ENCODE measurements at places on chromosomes 12 and 14.

DNA sequence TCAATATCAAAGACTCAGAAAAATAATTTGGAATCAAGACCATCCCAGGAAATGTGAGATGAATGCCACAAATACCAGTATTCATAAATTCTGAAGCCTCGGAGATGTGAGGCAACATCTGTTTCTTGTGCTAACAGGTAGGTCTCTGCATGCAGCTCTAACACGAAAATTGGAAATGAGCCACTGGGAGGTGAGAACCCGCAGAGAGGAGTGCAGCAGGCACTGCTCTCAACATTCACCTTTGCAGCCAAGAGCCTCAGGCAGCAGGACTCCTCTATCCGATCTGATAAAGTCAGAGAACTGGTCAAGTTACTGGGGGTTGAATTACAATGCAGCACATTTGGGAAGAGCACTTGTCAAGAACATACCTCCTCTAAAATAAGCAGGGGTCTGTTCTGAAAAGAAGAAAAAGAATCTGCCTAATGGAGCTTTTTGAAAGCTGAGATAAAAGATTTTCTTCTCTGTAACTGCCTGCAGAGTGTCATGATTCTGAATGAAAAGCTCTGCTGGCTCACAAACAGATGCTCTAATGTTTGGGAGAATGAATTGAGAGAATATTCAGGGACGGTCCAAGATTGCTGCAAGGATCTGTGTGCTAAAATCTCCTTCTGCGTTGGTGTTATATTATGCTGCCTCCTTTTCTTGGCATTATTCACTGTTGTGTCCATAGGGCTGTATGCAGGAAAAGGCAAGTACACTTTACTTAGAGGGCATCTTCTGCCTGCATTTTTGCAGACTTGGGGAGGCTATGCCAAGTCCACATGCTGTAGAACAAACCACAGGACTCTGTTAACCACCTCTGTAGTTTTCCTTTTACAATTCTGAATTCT, 209.6 kb upstream of the KRR1 start:
- no peak for DNase-seq

DNA sequence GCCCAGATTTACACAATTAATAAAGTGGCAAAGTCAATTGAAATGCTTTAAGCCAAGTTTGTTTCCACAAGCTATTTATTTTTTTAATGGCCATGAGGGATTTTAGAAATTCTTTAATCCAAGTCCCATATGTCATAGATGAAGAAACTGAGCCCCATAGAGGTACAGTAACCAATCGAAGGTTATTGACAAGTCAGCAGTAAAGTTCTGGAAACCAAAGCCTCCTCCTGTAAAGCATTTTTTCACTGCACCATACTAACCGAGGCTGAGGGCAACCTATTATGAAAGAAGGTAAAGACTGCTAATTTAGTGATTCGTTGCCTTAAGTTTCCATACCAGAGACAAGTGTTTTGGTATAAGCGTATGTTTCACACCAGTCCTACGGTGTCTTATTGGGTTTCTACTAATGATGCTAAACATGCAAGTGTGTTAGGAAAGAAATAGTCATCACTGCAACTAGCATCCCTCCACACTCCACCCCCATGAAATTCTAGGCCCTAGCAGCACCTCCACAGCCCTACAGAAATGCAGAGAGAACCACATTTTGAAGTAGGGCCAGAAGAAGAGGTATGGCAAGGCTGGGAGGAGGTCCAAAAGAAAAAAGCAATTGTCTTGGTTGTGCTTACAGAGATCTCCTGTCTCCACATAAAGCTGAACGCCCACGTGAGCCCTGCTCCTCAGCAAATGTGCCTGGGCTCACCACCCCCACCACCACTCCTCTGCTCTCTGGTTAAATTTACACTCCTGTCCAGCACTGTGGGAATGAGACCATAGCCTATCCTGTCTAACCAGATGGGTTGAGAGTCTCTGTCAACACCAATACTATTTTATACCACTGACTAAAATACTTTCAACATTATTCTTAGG, 271.1 kb upstream of the G2E3 start:
- no peak for DNase-seq

DNA sequence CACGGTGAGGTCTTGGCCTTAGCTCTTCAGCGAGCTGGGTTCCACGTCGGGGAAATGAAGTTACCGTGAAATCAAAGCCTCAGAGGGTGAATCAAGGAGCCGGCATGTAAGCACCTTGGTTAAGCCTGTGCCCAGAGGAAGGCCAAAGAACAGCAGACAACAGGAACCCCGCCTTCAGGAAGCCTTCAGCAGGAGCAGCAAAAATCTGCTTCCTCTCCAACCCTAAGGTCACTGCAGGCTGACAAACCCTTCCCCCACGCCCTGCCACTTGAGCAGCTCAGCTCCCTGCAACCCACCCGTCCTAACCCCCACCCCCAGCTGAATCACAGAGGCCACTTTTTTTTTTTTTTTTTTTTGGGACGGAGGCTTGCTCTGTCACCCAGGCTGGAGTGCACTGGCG, 72.9 kb upstream of the LTA4H start:
- peak; percentile 83 for DNase-seq

GRCh38 chr12:49501895-49502294, 36.9 kb upstream of the KCNH3 start:
- no peak for DNase-seq

- DNase-seq: no peak
These were observed 48.2 kb upstream of the MAP3K9 start for GRCh38 chr14:70857496-70857890.

- no peak for DNase-seq
These were observed 160.7 kb upstream of the LRFN5 start for GRCh38 chr14:41446008-41446407.

- DNase-seq: no peak
These were observed 12.8 kb downstream of the TRMT5 start for GRCh38 chr14:60968099-60968498.

DNA sequence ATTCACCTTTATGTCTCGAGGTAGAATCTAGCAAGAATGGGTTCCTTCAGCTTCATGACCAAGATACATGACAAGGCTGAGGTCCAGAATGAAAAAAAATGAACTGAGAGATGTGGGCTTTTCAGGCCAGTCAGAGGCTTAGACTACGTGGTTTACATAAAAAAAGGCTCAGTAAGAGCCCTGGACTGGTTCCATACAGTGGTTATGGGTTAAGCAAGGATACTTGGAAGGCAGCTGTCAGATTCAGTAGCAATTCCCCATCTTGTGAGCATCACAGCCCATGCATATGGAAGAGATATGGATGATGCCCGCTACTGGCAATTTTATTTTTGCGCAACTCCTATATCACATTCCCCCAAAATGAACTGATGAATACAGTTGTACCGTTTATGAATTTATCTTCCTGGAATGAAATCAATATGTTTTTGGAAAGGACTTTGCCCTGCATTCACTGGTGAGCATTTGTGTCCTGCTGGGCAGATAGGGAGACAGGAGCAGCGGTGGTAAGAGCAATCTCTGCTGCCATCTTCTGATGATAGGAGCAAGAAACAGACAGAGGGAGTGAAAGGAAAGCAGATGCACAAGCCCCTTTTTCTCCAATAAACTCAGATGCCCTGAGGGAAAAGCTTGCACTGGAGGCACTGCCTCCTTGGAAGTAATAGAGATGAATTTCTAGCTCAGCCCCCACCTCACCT, 280.4 kb downstream of the GALC start:
- no peak for DNase-seq

DNA sequence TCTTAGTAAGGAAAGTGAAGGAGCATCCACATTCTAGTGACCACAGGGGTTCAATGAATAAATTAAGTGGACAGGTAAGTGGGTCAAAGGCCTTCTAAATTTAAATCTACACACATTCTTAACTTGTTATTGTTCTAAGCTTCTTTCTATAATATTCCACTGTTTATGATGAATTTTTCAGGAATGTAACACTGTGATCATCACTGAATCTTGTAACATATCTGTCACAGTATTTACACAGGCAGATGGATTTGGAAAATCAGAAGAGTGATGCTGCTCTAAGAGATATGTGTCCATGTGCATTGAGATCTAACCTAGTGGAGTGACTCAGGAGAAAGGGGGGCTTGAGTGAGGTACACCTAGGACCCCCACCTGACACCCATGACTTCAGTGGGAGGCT, 115.4 kb upstream of the OVCH1 start:
- no peak for DNase-seq

- no peak for DNase-seq
These were observed 334.3 kb upstream of the OR4E1 start for GRCh38 chr14:22007784-22008412.

- no peak for DNase-seq
These were observed 95.8 kb downstream of the DICER1 start for GRCh38 chr14:95061317-95062093.

DNA sequence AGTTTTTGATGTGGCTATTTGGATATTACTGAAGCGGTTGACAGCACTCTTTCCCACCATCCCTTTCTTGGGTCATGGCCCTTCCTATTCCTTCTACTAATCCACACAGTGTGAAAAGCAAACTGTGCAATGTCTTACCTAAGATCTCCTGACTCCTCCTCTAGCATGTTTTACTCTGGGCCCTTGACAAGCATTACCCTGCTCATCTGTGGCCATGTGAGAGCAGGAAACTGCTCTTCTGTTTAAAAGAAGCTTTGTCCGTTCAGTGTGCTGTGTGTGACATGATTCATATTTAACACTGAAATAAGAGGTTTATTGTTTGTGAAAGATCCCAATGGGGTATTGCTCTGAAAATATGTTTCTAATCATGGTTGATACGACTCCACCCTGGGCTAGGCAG, 1022.5 kb downstream of the AACS start:
- no peak for DNase-seq

- DNase-seq: no peak
These were observed 46.7 kb downstream of the PSMA6 start for GRCh38 chr14:35338731-35339405.

DNA sequence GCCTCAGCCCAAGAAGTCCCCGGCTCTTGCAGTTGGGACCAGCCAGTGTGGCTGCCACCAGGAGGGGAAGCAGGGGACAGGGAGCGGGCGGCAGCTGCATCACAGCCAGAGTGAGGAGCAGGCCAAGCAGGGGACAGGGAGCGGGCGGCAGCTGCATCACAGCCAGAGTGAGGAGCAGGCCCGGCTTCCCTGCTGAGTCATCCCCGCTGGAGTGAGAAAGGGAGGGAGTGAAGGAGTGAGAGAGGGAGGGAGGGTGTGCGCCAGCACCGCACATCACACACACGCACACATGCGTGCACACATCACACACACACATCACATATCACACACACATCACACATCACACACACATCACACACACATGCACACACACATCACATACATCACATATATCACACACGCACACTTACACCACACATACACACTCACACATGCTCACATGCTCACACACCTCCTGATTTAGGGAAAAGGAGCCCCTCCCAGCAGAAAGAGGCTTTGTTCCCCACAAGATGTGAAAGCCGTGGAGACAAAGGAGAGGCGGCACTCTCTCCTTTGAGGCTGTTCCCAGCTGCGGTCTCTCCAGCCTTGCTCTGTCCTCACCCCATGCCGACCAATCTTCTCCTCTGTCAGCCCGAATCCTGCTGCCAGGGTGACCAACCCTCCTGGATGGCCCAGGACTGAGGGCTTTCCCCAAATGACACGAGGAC, 16.7 kb upstream of the ZDHHC22 start:
- DNase-seq: no peak

DNA sequence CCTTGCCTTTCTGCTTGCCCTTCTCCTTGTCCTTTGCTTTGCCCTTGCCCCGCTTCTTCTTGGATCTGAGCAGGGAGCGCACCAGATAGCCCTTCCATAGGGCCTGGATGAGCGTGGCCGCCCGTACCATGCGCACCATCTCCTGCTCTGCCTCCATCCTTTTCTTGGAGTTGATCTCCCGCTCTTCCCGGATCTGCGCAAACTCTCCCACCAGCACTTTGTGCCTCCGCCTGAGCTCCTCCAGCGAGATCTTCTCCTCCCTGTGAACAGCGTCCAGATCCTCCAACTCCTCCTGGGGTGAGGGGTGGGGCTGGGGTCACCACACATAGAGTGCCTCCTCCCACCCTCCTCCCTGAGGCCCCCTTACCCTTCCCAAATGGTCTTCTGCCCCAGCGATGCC, 10.1 kb downstream of the RITA1 start:
- DNase-seq: no peak

DNA sequence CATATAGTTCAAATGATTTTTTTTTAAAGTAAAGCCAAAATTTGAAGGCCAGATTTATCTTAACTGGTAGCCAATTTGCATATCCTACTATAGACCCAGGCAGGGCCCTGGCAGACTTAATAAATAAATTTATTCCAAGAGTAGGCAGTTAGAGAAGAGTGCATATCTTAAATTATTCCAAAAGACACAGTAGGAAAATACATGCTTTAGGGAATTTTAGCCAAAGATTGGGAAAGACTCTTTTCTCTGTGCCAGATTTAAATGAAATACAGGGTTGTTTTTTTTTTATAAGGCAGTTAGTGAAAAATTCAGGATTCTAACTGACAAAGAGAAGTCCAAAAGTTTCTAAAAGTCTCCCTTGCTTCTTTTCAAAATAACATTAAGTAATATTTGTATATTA, 65.5 kb downstream of the ST8SIA1 start:
- no peak for DNase-seq

DNA sequence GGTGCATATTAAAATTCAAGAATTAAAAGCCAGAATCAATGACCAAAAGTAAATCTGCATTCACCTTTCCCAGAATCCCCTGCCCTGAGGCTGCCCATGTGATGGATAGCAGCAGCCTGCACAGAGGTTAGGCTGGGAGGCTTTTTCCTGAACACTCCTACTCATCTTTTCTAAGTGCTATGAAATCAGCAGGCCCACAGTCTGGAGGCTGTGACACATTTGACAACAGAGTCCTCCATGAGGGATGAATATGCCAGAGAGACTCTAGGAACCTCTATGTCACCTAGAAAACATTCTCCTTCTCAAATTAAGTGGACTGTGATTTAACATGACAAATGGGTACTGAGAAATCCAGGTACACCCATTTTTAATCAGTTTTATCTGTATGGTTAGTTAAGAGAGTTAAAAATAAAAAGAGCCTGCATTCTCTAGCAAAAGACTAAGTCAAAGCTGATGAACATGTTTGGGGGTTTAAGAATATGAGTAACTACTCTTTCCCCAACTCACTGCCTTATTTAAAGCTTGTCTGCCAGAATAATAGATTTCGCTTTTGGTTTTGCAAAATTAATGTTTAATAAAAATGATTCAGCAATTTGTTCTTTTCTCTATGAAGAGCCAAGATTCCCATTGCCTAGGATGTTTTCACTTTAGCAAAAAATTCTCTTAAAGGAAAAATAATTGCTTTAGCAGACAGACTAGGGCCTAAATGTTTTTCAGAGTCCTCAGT, 115.0 kb downstream of the RTN1 start:
- no peak for DNase-seq

- peak; percentile 39 for DNase-seq
These were observed 768 bp downstream of the METTL25 start for GRCh38 chr12:82359115-82359478.

GRCh38 chr12:93407054-93407962, 29.6 kb downstream of the NUDT4 start:
- DNase-seq: peak; percentile 31

- DNase-seq: no peak
These were observed 13.0 kb upstream of the PCED1B start for GRCh38 chr12:47066278-47067025.

GRCh38 chr12:71478270-71478669, 38.7 kb downstream of the LGR5 start:
- DNase-seq: no peak
